ENCODE measurements at places on chromosomes 5 and 9.

GRCh38 chr5:17228821-17229291 is 11.4 kb downstream of the BASP1 start:
- no peak overlapping the region for H3K27ac ChIP-seq
- DNase-seq: no peak
- no peak overlapping the region for H3K4me3 ChIP-seq
- H3K36me3 ChIP-seq: no peaks in the 10 kb centered on the region
- no peaks in the 10 kb centered on the region for H3K4me1 ChIP-seq

- no peak for DNase-seq
- peaks cover 32% of the 10 kb centered on the region for H3K27me3 ChIP-seq
- peaks cover 20% of the 10 kb centered on the region for H3K4me1 ChIP-seq
- H3K27ac ChIP-seq: no peak overlapping the region
Measured at GRCh38 chr9:77020413-77021290, 1.2 kb downstream of the FOXB2 start.

- DNase-seq: no peak
- H3K4me3 ChIP-seq: no peak overlapping the region
- no peaks in the 10 kb centered on the region for H3K27me3 ChIP-seq
Measured at GRCh38 chr9:89978185-89978584, 373.4 kb downstream of the GADD45G start.

DNA sequence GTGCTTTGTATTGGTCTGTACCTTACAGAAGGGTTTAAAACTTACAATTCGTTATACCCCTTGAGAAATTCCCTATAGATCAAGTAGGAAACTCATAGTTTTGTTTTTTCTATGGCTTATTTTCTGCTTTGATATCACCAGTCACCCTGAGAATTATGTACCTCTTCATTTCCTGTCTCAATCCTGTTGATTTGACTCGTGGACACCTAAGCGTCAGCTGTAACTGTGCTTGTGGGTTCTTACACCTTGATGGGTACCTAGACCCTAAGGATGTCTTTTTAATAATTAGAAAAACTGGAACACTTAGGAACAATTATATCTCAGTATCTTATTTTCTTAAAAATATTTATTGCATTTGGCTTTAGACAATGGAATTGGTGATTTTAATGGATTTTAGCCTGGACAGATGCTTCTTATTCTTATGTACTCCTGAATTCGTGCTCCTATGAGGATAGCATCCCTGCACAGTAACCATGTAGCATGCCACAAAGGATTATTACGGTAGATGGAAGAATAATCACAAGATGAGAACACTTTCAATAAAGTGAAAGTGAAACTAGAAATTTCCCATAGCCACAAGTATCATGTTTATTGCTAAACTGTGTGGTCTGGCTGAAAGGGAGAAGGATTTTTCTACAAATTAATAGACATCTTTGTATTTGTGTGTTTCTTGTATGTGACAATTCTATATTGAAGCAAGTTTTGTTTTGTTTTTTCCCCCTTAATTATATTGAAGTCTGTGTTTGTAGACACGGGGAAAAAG is 1920.3 kb upstream of the WWC1 start:
- H3K4me1 ChIP-seq: no peaks in the 10 kb centered on the region
- no peaks in the 10 kb centered on the region for H3K36me3 ChIP-seq
- no peak overlapping the region for H3K4me3 ChIP-seq
- no peak overlapping the region for H3K27ac ChIP-seq

DNA sequence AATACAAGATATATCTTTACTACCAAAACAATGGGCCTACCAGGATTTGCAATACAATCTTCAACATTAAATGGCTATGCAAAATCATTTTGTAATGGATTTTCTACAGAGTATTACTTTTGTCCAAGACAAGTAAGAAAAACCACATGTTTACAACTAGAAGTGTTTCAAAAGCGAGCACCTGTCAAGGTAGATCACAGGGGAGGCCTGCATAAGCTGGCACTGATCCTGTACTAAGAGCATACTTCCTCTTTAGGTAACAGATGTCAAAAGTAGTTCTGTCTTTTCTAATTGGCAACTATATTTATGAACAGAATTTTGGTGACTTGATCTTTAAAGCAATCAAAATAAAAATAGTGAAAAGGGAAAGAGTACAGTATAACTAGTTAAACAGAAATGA is 249.0 kb downstream of the MLLT3 start:
- peaks cover 16% of the 10 kb centered on the region for H3K4me1 ChIP-seq
- H3K27ac ChIP-seq: no peak overlapping the region
- DNase-seq: no peak
- no peak overlapping the region for H3K4me3 ChIP-seq

DNA sequence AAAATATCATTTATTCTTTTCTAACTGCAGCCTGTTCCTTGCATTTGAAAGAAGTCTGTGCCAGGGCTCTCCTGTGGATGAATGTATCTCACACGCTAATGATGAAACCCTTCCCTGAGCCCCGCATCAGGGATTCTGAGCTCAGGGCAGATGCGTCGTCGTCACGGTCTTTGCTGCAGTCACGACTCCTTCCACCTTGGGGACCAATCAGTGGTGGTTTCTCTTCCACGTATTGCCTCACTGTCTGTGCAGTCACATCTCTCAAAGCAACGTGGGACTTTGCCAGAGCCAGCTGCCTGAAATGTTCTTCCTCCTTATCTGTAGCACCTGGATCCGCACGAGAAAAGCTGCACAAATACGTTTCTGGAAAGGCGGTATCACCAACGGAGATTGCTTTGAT is 13.9 kb upstream of the UBE2QL1 start:
- DNase-seq: no peak
- no peaks in the 10 kb centered on the region for H3K36me3 ChIP-seq
- peaks cover 4% of the 10 kb centered on the region for H3K27me3 ChIP-seq

GRCh38 chr5:126919566-126919965 is 110.8 kb downstream of the MARCHF3 start:
- H3K36me3 ChIP-seq: no peaks in the 10 kb centered on the region
- H3K4me1 ChIP-seq: no peaks in the 10 kb centered on the region
- no peaks in the 10 kb centered on the region for H3K27me3 ChIP-seq
- H3K4me3 ChIP-seq: no peak overlapping the region
- no peak overlapping the region for H3K27ac ChIP-seq

GRCh38 chr5:10534561-10535530 is 29.0 kb upstream of the ANKRD33B start:
- no peaks in the 10 kb centered on the region for H3K36me3 ChIP-seq
- H3K4me3 ChIP-seq: no peak overlapping the region
- peaks cover 17% of the 10 kb centered on the region for H3K4me1 ChIP-seq
- H3K27me3 ChIP-seq: no peaks in the 10 kb centered on the region
- DNase-seq: no peak
- H3K27ac ChIP-seq: no peak overlapping the region

- no peak overlapping the region for H3K4me3 ChIP-seq
- DNase-seq: peak; percentile 23
Measured at GRCh38 chr5:146340260-146341081, 1.8 kb downstream of the POU4F3 start.

DNA sequence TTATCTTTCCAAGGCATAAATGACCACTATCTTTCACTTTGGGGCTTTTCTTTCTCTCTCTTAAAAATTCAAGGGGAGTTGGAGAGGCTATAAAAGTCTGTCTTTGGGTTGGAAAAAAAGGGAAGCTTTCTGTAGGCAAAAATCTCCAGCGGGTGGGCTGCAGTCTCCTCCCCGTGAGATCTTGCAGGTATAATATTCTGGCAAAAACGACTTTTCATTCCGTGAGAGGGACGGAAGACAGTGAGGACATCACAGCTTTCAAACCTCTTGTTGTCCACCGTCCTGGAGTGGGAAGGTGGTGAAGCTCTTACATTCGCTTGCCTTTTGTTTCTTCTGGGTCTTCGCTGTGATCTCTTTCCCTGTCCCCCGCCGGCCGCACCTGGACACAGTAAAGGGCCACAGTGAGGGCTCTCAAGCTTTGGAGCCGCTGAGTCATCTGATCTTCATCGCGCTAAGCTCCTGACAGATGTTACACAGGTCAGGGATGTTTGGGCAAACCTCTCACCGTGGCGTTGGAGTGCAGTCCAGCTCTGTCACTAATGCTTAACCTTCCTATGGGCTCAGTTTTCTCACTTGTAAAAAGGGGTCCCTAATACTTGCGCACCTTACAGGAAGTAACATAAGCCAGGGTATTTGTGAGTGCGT is 61.9 kb upstream of the MEGF10 start:
- H3K36me3 ChIP-seq: no peaks in the 10 kb centered on the region
- H3K4me1 ChIP-seq: peaks cover 16% of the 10 kb centered on the region
- no peaks in the 10 kb centered on the region for H3K27me3 ChIP-seq
- DNase-seq: no peak
- H3K27ac ChIP-seq: no peak overlapping the region
- peak overlapping the region; percentile 78 for H3K4me3 ChIP-seq

- no peaks in the 10 kb centered on the region for H3K4me1 ChIP-seq
- H3K36me3 ChIP-seq: peaks cover 37% of the 10 kb centered on the region
- H3K27ac ChIP-seq: no peak overlapping the region
- H3K27me3 ChIP-seq: no peaks in the 10 kb centered on the region
- DNase-seq: no peak
- H3K4me3 ChIP-seq: no peak overlapping the region
Measured at GRCh38 chr9:6506571-6506970, 93.6 kb downstream of the UHRF2 start.

DNA sequence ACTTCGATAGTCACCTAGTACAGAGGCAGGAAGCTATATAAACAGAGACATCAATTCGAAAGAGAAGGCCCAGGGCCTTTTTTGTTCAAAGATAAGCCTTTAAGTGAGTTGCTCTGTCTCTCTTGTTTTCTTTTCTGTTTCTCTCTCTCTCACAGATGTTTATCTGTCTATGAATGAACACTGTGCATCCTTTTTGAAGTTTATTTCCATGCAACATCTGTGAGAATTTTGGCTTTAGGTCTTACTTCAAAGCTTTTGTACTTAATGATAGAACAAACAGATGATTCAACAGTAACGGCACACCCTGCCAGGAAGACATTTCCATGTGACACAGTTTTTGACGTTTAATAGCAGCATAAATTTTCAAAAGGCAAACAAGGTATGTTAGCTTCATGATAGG is 1413.1 kb upstream of the CDH6 start:
- H3K36me3 ChIP-seq: no peaks in the 10 kb centered on the region
- no peak for DNase-seq
- H3K4me1 ChIP-seq: no peaks in the 10 kb centered on the region
- H3K4me3 ChIP-seq: no peak overlapping the region
- no peaks in the 10 kb centered on the region for H3K27me3 ChIP-seq
- no peak overlapping the region for H3K27ac ChIP-seq

GRCh38 chr9:96394832-96395496 is 11.5 kb upstream of the SLC35D2 start:
- H3K27ac ChIP-seq: no peak overlapping the region
- H3K4me3 ChIP-seq: no peak overlapping the region
- DNase-seq: no peak
- H3K27me3 ChIP-seq: no peaks in the 10 kb centered on the region
- H3K36me3 ChIP-seq: no peaks in the 10 kb centered on the region

DNA sequence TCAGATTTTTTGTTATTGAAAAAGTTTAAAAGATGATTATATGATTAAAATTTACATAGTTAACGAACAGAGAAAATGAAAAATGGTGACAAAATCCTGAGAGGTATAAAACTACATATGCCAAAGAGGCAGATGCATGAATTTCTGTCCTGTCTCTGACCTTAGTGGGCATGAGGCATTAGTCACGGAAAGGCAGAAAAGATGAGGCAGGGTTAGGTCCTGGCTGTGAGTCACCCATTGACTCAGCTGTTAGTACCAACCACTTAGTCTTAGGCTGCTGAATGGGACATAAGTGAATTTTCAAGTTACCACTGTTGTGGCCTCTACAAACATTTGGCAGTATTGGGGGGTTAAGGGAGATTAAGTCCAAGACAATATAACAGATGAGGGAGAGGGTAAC is 33.1 kb downstream of the RASA1 start:
- H3K4me3 ChIP-seq: no peak overlapping the region
- no peak overlapping the region for H3K27ac ChIP-seq
- H3K36me3 ChIP-seq: no peaks in the 10 kb centered on the region

- H3K36me3 ChIP-seq: no peaks in the 10 kb centered on the region
- H3K27me3 ChIP-seq: no peaks in the 10 kb centered on the region
- DNase-seq: no peak
- H3K4me1 ChIP-seq: peaks cover 3% of the 10 kb centered on the region
- no peak overlapping the region for H3K27ac ChIP-seq
Measured at GRCh38 chr9:27483576-27483975, 40.5 kb upstream of the IFNK start.

DNA sequence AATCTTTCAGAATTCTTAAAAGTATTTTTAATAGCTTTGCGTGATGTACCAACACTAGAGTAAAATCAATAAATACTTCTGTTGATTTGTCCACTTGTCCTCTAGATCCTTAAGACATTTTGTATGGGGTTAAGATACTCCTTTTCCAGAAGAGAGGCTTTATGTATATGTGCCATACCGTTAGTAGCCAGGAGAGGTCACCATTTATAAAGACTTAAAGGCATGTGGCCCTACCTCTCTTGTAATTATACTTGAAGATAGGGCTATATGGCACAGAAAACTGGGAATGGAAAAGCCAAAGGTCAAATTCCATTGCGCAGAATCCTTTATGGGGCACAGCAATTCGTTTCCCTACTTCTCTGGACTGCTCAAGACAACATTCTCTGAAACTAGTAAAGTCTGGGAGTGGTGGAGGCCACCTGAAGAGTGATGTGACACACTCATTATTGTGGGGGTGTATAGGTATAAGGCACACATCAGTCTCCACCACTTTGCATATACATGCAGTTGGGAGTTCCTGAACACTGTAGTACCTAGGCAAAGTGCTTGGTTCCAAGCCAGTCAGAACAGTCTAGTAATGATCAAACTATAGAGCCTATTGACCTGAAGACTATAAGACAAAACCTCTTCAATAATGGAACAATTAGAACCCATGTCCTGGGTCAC is 140.1 kb upstream of the FBXL17 start:
- peak; percentile 17 for DNase-seq
- H3K36me3 ChIP-seq: no peaks in the 10 kb centered on the region
- no peak overlapping the region for H3K27ac ChIP-seq
- H3K4me1 ChIP-seq: no peaks in the 10 kb centered on the region

DNA sequence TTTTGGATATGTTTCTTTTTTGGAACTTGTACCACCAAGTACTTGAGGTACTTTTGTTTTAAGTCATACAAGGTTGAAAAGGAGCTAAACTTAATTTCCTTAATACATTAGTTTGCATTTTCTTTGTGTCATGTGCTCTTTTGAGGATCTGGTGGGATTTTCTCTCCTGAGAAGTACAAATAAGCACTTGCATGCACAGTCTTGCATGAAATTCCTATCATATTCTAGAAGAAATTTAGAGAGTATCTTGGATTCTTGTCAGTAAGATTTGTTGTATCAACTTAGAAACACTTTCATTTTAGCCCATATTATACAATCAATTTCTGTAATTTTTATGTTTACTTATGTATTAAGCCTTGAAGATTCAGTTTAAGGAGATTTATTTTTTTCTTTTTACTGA is 64.9 kb downstream of the CCNH start:
- no peaks in the 10 kb centered on the region for H3K36me3 ChIP-seq
- DNase-seq: no peak
- H3K27me3 ChIP-seq: no peaks in the 10 kb centered on the region
- H3K4me1 ChIP-seq: peaks cover 12% of the 10 kb centered on the region

DNA sequence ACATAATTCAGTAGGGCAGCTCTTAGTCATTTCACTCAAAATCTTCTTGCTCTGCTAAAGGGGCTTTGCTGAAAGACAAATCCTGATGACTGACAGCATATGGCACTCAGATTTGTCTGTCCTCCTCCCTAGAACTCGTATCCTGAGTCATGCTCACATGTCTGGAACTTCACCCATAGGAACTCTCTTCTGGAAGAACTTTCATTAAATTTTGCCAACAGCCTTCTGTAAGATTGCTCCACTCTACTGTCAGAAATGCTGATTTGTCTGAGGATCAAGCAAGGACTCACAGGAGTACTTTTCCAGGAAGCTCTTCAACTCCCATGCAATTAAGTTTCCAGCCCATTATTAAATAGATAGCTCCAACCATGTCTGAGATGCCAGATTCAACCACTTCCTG is 59.8 kb upstream of the SNX2 start:
- no peaks in the 10 kb centered on the region for H3K27me3 ChIP-seq
- H3K36me3 ChIP-seq: no peaks in the 10 kb centered on the region
- H3K4me1 ChIP-seq: no peaks in the 10 kb centered on the region
- DNase-seq: no peak

Measured in CD4-positive, alpha-beta memory T cell (primary cell).